DMS 273 treated with DMSO at 0.1 percent for 48 hours (cell line): ENCODE measurements at places on chromosomes 2 and 18.

DNA sequence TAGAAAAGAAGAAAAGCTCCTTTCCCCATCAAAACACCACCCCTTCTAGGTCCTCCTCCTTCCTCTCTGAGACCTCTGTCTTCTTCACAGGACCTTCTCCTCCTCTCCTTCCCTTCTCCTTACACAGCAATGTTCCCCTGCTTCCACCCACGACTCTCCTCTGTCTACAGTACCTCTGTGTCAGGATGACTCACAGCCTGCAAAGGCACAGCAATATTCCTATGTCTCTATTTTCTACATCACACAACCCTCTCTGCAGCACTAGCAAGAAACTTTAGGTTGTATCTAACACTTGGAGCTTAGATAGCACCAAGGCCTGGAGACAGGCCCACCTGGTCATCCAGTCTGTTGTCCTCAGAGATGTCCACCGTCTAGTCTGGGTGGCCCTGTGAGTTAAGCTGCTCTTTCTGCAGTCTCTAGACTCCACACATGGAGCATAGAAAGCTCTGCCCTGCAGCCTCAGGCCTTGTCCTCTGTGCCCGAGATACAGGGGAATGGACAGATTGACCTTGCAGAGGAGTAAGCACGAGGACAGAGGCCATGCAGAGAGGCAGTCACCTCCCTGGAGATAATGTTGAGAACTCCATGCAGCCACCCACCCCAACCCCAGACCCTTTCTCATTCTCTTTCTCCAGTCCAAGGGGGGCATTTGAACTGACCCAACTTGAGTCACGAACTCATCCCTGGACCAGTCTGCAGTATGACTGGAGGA lies 212.0 kb downstream of the TNS1 start:
- DNase-seq, result no peak

DNA sequence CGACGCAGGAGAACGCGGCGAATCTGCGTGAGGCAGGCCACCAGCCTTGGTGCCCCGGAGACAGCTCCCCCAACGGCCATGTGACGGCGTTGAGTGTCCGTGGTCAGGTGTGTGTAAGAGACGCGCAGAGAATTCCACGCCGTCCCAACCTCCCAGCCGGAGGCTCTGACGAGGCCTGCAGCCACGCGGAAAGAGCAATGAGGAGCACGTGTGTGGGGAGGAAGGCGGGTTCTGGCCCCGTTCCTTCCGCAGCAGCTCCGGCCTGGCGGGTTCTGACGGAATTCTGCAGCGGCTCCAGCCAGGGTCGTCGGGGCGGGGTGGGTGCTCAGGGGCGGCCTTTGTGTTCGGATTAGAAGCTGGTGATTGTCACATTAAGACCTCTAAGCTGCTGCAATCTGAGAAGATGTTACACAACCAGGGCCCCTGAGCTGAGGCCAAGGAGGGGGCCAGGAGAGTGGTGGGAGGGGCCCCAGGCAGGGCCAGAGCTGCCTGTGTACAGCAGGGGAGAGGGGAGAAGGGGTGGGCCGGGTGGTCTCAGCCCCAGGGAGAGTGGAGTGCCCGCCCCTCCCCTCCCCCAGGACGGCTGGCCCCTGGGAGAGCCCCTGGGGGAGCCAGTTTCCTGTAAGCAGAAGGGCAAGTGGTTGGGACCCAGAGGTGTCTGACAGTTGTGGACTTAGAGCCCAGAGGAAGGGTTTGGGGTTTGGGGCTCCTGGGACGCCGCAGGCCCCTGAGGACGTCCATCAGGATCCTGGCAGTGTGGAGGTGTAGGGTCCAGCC lies 5.1 kb upstream of the GAL3ST2 start:
- no peak for DNase-seq

DNA sequence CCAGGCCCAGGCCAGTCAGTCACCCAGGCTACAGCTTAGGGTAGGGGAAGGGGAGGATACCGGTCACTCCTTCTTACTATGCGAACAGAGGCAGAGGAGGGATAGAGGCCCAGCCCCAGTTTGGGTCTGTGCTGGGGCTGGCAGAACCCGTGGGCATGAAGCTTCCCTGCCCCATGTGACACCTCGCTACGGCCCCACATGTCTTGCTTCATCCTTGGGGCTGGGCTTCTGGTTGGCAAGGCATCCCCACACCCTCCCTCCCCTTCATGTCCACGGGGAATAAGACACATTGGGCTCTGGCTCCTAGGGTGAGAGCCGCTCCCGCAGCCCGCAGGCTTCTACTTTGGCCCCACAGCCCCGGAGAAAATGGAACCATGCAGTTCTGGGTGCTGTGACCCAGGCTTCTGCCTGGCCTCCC lies 32.4 kb downstream of the HS1BP3 start:
- DNase-seq, result no peak

DNA sequence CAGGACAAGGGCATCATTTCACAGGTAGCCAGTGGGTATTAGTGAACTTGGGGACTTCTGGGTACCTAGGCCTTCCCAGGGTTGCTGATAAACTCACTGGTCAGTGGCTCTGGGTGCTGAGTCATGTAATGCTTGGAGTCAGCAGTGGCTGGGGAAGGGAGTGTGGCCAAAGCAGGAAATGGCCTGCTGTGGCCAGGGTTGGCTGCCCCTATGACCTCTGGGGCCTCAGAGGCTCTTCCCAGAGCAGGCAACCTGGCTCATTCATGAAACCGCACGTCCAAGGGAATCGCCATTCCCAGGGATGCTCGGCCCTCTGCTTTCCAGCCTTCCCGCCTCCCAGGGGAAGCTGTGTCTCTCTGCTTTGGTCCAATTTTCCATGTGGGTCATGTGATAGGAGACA lies 294.9 kb downstream of the DYSF start:
- DNase-seq, result no peak

- DNase-seq, result no peak
Measured at GRCh38 chr18:79684787-79685186, 5.2 kb downstream of the CTDP1 start.

- DNase-seq, result no peak
Measured at GRCh38 chr2:205659922-205660321, 22.4 kb upstream of the NRP2 start.

DNA sequence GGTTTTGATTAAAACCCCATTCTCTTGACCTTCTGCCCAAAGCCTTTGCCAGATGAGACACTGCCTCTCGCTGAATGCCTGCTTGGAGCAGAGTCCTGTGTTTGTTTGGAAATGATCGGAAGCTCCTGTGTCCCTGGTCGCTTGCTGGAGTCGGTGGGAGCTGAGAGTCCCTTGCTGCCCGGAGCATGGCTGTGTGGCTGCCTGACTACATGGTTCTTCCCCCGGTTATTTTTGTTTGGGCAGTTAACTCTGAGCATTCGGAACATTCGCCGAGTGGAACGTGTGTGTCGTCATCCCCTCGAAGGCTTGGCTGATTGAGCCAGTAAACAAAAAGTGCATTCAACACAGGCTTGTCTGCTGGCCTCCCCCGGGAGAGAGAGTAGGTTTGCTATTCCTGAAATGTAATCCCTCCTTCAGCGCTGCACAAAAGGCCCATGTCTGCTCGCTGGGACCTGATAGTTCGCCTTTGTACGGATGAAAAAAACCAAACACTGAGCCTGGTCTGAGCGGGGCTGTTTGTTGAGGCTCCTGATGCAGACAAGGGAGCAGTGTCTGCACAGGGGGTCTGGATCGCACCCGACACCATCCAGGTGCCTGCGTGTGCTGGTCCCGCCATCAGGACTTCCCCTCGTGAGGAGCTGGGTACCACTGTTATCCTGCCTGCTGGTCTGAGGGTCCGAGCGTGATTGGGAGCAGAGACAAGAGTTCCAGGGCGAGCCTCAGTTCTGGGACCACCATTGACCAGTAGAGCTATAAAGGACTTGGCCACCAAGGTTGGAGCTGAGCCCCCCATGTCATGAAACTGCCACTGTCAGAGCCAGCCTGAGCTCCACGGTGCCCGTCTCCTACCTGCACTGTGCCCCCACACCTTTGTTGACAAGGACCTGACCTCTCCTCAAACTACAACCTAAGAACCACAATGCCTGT lies 83.8 kb downstream of the AGAP1 start:
- DNase-seq, result no peak

DNA sequence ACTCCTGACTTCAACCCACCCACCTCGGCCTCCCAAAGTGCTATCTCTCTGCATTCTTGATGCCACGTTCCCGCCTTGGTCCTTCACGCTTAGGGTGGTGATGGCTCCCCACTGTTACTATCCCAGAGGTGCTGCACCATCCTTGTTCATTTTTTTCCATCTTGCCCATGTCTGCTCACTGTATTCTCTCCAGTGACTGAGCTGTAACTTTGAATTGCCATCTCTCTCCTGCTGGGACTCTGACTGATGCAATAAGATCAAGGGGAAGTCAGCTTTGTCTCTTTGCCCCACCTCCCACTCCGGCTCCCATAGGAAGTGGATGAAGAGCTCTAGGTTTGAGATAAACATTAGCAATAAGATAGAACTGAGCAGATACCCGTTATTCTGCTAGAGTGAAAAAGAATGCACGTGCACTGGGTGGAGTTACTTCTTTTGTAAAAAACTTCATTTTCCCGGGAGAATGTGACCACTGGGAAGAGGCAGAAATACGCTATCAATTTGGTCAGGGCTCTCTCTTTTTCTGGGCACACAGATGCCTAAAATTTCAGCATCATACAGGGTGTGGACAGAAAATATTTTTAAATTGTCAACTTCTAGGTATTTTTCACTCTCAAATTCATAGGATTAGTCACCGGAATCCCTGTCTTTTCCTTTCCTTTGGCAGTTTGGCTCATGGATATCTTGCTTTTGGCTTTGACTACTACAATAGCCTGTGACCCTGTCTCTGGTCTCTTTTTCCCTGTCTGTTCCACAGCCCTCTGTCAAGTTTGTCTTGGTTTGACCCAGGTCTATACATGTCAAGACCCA lies 105.4 kb downstream of the POLR1A start:
- no peak for DNase-seq

DNA sequence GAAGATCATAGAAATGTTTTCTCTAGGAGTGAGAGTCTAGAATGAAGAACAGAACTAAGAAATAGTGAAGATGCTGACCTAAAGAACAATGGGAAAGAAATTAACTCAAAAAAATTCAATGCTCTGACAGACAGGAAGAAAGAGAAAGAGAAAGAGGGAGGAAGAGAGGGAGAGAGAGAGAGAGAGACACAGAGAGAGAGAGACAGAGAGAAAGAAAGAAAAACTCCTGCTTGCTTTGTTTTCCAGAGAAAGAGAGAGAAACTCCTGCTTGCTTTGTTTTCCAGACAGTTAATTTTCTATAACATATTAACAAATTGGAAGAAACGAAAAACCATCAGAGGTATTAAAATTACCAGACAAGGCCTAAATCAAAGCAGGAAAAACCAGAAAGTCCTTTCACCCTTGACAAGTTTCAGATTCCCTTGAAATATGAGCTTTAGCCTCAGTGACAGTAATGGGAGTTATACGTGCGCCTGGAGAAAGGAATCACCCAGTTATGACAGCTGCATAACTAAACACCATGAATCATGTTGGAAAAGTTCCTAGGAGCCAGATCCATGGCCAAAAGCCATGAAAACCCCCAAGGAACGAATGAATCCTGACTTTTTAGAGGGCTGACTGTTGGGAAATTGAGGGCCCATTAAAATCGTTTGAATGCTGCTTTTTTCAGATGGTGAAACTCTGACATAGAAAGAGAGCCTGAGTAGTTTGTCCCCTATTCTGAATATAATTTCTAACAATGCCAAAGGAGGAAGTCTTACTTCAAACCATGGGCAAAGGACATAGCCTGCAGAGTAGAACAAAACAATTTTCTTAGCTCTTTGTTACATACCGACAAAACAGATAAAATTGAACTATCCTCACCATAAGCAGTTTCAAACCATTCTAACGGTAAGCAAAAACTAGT lies 228.6 kb upstream of the CHST9 start:
- no peak for DNase-seq

DNA sequence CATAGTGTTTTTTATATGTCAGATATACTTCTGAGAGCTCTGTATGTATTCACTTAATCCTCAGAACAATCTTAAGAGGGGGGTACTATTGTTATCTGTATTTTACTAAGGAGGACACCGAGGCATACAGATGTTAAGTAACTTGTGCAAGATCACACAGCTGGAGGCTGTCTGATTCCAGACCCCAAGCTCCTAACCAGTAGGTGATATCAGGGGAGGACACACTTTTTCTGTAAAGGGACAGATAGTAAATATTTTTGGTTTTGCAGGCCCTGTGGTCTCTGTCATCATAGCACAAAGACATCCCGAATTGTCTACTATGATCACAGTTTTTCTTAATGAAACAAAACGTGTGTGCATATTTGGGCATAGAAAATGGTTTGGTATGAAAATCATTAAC lies 143.7 kb downstream of the LAMA3 start:
- DNase-seq, result no peak

GRCh38 chr2:11866358-11867335 lies 120.2 kb downstream of the LPIN1 start:
- DNase-seq, result no peak

DNA sequence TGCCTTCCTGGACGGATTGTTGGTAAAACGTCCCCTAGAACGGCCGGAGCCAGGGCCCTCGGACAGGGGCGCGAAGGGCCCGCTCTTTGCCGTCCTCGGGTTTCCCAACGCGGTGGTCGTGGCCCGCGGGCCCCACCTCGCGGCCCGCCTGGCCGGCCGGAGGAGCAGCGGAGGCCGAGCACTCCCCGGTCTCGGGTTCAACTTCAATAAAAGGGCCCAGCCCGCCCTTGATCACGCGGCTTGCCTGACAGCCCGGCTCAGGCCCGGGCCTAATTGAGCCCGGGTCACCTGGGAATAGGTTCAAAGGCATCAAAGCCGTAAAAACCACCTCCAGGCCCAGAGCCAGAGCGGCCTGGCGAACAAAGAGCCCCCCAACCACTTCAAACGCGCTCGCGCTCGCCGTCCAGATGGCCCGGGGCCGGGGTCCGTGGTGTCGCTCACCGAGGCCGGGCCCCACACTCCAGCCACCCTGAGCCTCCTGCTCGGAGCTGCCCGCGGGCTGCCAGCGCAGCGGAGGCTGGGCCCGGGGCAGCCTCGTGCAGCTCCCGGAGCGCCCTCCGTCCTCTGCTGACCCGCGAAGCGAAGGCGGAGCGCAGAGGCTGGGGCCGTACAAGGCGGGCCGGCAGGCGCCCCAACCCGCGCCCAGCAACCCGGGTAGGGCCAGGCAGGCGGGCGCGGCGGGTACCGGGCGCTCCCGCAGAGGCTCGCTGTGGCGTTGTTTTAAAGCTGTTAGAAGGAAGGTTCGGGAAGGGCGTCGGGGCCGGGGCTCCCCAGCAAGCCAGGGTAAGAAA lies 1.1 kb upstream of the TWIST2 start:
- DNase-seq, result no peak

DNA sequence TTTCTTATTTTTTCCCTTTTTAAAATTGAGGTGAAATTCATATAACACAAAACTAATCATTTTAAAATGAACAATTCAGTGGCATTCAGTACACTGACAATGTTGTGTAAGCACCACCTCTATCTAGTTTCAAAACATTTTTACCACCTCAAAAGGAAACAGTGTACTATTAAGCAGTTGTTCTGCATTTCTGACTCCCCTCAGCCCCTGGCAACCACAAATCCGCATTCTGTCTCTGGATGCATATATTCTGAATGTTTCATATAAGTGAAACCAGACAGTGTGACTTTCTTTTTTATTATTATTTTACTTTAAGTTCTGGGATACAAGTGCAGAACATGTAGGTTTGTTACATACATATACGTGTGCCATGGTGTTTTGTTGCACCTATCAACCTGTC lies 19.2 kb upstream of the TANK start:
- no peak for DNase-seq

GRCh38 chr2:28363686-28364280 lies 28.9 kb upstream of the FOSL2 start:
- no peak for DNase-seq
